ENCODE measurements at places on chromosomes 11 and 22. TPM values are rescaled to one million over a fixed set of nuclear protein-coding genes. Genes with fewer than 3 reads are reported as not detected.
A peak's percentile ranks its signal among the peaks of the same experiment; 100 is the strongest.

GRCh38 chr11:44179173-44179572 is 83.7 kb downstream of the EXT2 start:
- H3K4me1 ChIP-seq = no peaks in the 10 kb centered on the region
- no peaks in the 10 kb centered on the region for H3K36me3 ChIP-seq
- H3K27me3 ChIP-seq = no peaks in the 10 kb centered on the region
- H3K4me3 ChIP-seq = no peak overlapping the region
- DNase-seq = no peak
- no peak overlapping the region for H3K27ac ChIP-seq

- no peak overlapping the region for H3K27ac ChIP-seq
- no peaks in the 10 kb centered on the region for H3K27me3 ChIP-seq
- no peak overlapping the region for H3K4me3 ChIP-seq
- no peaks in the 10 kb centered on the region for H3K36me3 ChIP-seq
Measured at GRCh38 chr22:46853191-46853590, 90.7 kb downstream of the TBC1D22A start.

- H3K4me1 ChIP-seq = peaks cover 3% of the 10 kb centered on the region
- no peak overlapping the region for H3K4me3 ChIP-seq
- no peaks in the 10 kb centered on the region for H3K27me3 ChIP-seq
- no peaks in the 10 kb centered on the region for H3K36me3 ChIP-seq
Measured at GRCh38 chr11:86222081-86222480, 22.5 kb upstream of the EED start.

- no peak overlapping the region for H3K27ac ChIP-seq
- no peak for DNase-seq
- no peak overlapping the region for H3K4me3 ChIP-seq
- no peaks in the 10 kb centered on the region for H3K36me3 ChIP-seq
Measured at GRCh38 chr22:20192972-20193760, 42.3 kb upstream of the CCDC188 start.

GRCh38 chr11:15692739-15693138 is 578.0 kb downstream of the INSC start:
- no peaks in the 10 kb centered on the region for H3K27me3 ChIP-seq
- H3K36me3 ChIP-seq = no peaks in the 10 kb centered on the region
- peaks cover 3% of the 10 kb centered on the region for H3K4me1 ChIP-seq
- no peak for DNase-seq

- H3K4me1 ChIP-seq = no peaks in the 10 kb centered on the region
- no peaks in the 10 kb centered on the region for H3K27me3 ChIP-seq
- no peak overlapping the region for H3K27ac ChIP-seq
- H3K36me3 ChIP-seq = no peaks in the 10 kb centered on the region
- no peak overlapping the region for H3K4me3 ChIP-seq
Measured at GRCh38 chr22:22181341-22181850, 63.2 kb upstream of the VPREB1 start.

SAA4 gene
- not detected for total RNA-seq

- no peak overlapping the region for H3K4me3 ChIP-seq
- no peak for DNase-seq
- peaks cover 9% of the 10 kb centered on the region for H3K27me3 ChIP-seq
- no peaks in the 10 kb centered on the region for H3K36me3 ChIP-seq
Measured at GRCh38 chr22:49269371-49269770, 558.3 kb downstream of the BRD1 start.

DNA sequence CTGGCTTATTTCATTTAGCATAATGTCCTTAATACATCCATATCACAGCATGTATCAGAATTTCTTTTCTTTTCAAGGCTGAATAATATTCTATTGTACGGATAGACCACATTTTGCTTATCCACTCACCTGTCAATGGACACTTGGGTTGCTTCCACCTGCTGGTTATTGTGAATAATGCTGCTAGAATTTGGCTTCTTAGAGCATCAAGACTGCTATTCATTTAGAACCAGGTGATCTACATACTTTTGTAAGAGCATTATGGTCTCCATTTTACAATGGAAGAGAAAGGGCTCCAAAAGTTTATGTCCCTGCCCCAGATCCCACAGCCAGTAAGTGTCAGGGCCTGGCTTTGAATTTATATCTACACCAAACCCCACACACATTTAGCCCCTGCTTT is 100.7 kb upstream of the CD82 start:
- no peak for DNase-seq
- H3K4me1 ChIP-seq = no peaks in the 10 kb centered on the region
- no peak overlapping the region for H3K4me3 ChIP-seq
- no peaks in the 10 kb centered on the region for H3K36me3 ChIP-seq
- H3K27ac ChIP-seq = no peak overlapping the region

DNA sequence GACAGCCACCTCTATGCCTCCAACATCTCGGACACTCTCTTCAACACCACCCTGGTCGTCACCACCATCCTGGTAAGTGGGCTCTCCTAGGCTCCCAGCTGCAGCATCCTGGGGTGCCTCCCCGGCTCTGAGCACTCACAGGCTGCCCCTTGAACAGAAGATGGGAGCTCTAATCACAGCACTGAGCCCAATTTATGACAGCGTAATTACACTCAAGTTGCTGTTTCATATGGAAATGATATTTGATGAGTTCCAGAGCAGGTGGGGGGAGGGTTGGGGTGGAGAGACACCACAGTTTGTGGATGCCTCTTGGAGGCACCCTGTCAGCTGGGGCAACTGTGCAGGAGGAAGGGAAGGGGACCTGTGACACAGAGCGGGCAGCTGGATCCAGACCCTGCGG is 125.3 kb upstream of the TBCEL start:
- H3K4me1 ChIP-seq = no peaks in the 10 kb centered on the region
- DNase-seq = no peak
- no peak overlapping the region for H3K4me3 ChIP-seq
- H3K27me3 ChIP-seq = no peaks in the 10 kb centered on the region

- H3K27ac ChIP-seq = peak overlapping the region; percentile 4
- no peaks in the 10 kb centered on the region for H3K36me3 ChIP-seq
- H3K4me3 ChIP-seq = no peak overlapping the region
Measured at GRCh38 chr22:31611061-31611760, 50.8 kb downstream of the PISD start.

GRCh38 chr11:121575250-121575962 is 122.6 kb upstream of the SORL1-AS1 start:
- no peaks in the 10 kb centered on the region for H3K27me3 ChIP-seq
- H3K36me3 ChIP-seq = no peaks in the 10 kb centered on the region
- H3K27ac ChIP-seq = peak overlapping the region; percentile 26
- no peaks in the 10 kb centered on the region for H3K4me1 ChIP-seq

WNT7B gene
- 4.4 TPM for total RNA-seq

GRCh38 chr11:101487775-101488174 is 96.0 kb downstream of the TRPC6 start:
- H3K27ac ChIP-seq = no peak overlapping the region
- no peaks in the 10 kb centered on the region for H3K36me3 ChIP-seq
- no peaks in the 10 kb centered on the region for H3K27me3 ChIP-seq
- H3K4me1 ChIP-seq = peaks cover 4% of the 10 kb centered on the region
- no peak overlapping the region for H3K4me3 ChIP-seq
- DNase-seq = no peak

GRCh38 chr11:9573775-9574621 is 528 bp downstream of the WEE1 start:
- DNase-seq = no peak
- no peaks in the 10 kb centered on the region for H3K27me3 ChIP-seq
- peak overlapping the region; percentile 65 for H3K4me3 ChIP-seq
- H3K36me3 ChIP-seq = no peaks in the 10 kb centered on the region
- H3K27ac ChIP-seq = peak overlapping the region; percentile 92
- peaks cover 9% of the 10 kb centered on the region for H3K4me1 ChIP-seq

GRCh38 chr11:74232311-74232950 is 61.3 kb downstream of the PPME1 start:
- DNase-seq = no peak
- no peak overlapping the region for H3K27ac ChIP-seq
- H3K36me3 ChIP-seq = peaks cover 11% of the 10 kb centered on the region
- no peaks in the 10 kb centered on the region for H3K4me1 ChIP-seq
- H3K27me3 ChIP-seq = no peaks in the 10 kb centered on the region

SLC22A25 gene
- total RNA-seq = not detected

RAC2 gene
- total RNA-seq = 81.6 TPM

DNA sequence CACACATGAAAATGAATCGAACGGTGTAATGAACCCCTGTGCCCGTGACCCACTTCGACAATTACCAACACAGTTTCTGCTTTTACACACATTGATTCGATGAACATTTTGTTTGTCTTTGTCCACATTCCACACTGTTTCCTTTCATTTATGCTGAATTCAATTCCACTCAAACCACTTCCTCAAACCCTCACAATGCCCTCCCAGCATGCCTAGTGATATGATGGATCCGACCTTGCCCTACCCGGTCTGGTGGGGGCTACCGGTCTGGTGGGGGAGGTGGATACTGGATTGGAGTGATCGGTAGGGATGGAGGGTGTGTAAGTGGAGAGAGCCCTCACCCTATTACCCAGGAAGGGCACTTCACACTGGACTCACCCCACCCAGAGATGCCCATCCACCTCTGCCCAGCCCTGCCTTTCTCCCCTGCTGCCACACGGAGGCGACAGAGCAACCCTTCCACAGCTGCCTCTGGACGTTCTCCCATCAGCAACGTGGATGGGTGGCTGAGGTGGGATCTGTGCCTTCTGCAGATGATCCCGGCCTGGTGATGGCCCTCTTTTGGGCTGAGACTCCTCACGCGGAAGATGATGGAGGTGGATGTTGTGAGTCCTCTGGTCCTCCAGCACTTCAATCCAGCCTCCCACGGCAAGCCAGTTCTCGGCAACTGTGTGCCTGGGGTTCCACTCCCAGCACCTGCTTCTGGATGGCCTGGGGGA is 33.0 kb upstream of the P2RY2 start:
- H3K4me1 ChIP-seq = no peaks in the 10 kb centered on the region
- no peaks in the 10 kb centered on the region for H3K36me3 ChIP-seq
- H3K27me3 ChIP-seq = no peaks in the 10 kb centered on the region

PLEKHA7 gene
- total RNA-seq = 31.8 TPM

TNNT3 gene
- total RNA-seq = 8.0 TPM

VPS26B gene
- total RNA-seq = 37.6 TPM

TIGD3 gene
- not detected for total RNA-seq

DNA sequence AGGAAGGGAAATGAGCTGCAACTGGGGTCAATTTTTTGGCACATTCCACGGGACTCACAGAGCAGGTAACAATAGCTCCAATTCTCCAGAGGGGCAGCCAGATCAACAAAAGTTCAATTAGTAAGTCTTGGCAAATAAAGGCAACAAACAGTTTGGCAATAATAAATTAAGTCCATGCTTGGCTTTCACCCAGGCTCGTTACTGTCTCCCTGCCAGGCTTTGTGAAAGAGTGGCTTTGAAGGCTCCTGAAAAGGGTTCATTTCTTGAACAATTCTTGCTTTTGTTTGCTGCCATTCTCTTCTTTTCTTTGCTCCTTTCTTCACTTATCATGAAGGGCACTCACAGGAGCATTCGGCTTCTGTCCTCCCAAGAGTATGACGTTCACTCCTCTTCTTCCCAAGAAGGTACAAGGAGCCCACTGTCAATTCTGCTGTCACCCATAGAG is 123.3 kb downstream of the APIP start:
- H3K27ac ChIP-seq = no peak overlapping the region
- H3K27me3 ChIP-seq = no peaks in the 10 kb centered on the region
- no peak overlapping the region for H3K4me3 ChIP-seq
- peak; percentile 68 for DNase-seq

PRG3 gene
- total RNA-seq = not detected

DNA sequence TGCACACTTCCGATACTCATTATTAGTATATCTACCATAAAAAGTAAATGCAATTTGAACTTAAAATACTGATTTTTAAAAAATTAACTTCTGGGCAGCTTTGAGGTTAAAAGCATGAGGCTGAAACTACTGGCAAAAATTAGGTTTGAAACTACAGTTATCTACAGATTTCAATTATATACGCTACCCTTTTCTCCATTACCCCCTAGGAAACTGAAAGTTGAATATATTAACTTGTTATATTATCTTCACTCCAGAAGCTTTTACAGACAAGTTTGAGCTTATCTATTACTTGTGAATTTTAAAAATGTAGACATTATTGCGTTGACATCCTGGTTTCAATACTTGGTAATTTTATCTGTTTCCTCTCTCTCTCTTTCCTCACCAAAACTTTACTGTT is 96.7 kb upstream of the DDI1 start:
- H3K4me1 ChIP-seq = no peaks in the 10 kb centered on the region
- H3K36me3 ChIP-seq = no peaks in the 10 kb centered on the region
- DNase-seq = no peak
- no peak overlapping the region for H3K4me3 ChIP-seq

DNA sequence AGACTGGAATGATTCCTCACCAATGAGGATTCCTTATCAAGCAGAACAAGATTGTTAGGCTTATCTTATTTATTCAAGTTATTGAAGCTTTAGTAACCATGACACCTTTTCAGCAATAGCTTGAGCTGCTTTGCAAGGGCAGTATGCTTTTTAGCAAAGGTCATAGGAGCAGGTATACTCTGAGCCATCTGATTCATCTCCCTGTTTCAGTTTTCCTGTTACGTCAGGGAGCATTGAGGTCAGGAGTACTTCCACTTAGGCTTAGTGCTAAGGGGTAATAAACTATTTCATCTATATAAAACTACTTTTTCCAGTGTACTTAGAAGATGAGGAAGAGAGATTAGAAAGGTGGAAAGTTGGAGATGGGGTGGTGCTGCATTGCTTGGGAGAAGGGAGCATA is 17.7 kb upstream of the ANKRD42 start:
- H3K36me3 ChIP-seq = peaks cover 22% of the 10 kb centered on the region
- H3K4me1 ChIP-seq = peaks cover 3% of the 10 kb centered on the region
- H3K27me3 ChIP-seq = no peaks in the 10 kb centered on the region
- H3K4me3 ChIP-seq = no peak overlapping the region
- no peak overlapping the region for H3K27ac ChIP-seq
